ENCODE measurements at places on chromosomes 16 and 17.

DNA sequence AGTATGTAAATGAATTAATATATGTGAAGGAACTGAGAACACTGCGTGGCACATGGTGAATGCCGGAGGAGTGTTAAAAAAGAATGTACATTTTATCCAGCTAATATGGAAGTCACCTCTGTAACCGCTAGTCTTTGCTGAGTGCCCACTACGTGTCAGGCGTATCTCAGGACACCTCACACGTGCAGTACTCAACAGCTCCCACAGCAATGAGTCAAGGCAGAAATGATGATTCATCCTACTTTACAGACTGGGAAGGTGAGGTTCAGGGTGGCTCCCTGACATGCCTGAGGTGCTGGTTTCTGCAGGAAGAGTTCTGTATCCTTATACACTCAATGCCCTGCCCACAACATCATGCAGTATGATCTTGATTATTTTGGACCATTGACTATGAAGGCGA lies 487.0 kb downstream of the HAPSTR1 start:
- DNase-seq, result no peak

DNA sequence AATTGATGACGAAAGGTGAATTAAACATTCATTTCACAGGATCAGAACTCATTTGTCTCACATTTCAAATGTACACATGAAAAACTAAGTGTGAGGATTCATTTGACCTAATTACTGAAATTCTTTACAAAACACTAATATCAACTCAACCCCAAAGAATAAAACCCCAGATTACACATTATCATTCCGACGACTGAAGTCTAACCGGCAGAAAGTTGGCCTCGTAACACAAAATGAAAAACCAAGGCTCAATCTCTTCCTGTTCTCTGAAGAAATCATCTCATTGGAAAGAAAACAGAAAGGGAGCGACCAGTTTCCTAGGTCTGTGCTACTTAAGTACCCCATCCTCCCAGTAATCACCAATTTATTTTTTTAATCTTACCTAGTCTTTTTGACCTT lies 1.8 kb downstream of the JPT1 start:
- no peak for DNase-seq

- DNase-seq, result peak; percentile 73
Observed at GRCh38 chr16:3027983-3028715, 4.3 kb downstream of the THOC6 start.

GRCh38 chr17:12789481-12790248 lies at the start of gene ARHGAP44:
ARHGAP44 (plus strand) TSS chr17:12789498; CDS start chr17:12789839, 341 bp downstream.
- no peak for DNase-seq

GRCh38 chr17:67388986-67389385 lies 11.9 kb downstream of the PITPNC1 start:
- DNase-seq, result no peak

GRCh38 chr16:85264752-85265151 lies 152.5 kb upstream of the CIBAR2 start:
- DNase-seq, result no peak

GRCh38 chr17:10136258-10136981 lies 62.0 kb downstream of the GAS7 start:
- DNase-seq, result no peak

- no peak for DNase-seq
Observed at GRCh38 chr17:32803544-32803943, 73.4 kb downstream of the MYO1D start.

GRCh38 chr17:74108126-74108705 lies 95.3 kb upstream of the RPL38 start:
- DNase-seq, result no peak

- DNase-seq, result no peak
Observed at GRCh38 chr17:9647014-9647413, 1.7 kb downstream of the USP43 start.

DNA sequence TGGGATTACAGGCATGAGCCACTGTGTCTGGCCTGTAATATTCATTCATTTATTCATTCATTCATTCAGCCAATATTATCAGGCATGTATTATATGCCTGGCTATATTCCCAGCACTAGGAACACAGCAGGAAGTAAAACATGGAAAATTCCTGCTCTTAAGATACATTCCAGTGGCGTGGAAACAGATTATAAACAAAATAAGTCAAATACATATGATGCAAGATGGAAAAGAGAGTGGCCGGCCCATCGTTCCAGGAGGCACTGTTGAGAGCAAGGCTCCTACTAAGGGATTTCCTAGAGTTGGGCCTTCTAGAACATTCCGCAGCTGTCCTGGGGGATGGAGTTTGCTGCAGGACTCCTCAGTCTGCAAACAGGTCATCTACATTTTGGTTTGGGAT lies 17.7 kb downstream of the ADCY9 start:
- no peak for DNase-seq

DNA sequence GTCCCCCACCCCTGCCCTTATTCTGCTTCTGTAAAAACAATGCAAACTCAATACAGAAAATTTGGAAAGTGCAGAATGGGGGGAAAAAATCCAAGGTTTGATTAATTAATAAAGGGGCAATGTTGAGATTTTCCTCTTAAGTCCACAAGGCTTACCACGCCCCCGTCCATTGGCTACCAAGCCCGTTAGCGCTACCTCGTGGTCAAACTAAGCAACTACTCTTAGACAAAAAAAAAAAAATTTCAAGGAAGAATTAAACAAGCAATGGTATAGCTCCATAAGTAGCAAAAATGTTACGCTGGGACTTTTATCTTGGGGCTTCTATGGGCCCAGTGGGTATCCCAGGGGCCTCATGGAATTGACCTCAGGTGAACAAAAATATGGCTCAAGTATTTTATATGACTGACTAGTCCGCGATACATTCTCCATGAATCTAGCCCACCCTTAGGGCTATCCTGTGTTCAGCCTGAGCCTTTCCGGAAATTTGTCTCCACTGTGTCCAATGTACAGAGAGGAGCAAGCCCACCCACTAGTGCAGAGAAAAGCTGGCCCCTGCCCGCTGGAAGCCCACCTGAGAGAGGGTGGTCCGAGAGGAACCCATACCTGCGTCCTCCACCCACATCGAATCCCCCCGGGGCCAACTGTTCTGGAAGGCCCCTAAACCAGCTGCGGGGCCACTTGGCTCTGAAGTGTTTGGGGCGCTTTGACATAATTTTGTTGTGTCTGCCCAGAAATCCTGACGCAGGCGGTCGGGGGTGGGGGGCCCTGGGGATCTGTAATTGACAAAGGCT lies 19.1 kb upstream of the TEX2 start:
- no peak for DNase-seq

DNA sequence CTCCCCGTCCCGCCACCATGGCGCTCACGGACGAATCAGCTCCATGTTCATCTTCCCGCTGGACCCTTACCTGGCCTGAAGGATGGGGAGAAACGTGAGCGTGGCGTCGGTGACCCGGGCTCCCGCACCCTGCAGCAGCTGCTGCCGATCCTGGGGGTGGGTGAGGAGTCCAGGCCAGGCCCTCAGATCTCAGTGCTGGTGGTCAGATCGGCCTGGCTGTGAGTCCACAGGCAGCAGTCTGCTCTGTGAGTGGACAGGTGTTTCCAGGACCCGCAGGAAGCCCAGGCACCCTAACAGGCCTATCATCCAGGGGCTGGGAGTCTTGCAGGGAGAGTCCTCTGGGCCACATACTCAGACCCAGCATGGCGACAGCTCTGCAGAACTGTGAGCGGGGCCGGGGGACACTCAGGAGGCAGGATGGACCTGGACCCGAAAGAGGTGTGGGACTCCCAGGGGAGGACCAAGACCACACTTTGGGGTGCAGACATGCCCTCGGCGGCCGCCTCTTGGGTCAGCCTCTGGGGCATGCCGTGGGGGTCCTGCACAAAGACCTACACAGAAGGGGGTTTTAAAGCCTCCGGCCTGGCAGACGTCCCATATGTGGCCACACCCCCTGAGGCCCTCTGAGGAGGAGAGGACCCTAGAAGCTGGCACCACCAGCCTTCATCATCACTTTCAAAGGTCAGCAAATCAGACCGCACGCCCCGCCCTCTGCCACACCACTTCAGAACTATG lies 27.2 kb upstream of the ZNF469 start:
- DNase-seq, result no peak

Data from stimulated activated CD8-positive, alpha-beta memory T cell treated with anti-CD3 and anti-CD28 coated beads, Interleukin-7, amount 100 ng/mL, for 1 hour (primary cell).